ENCODE measurements at places on chromosomes 4 and X. TPM values are rescaled to one million over a fixed set of nuclear protein-coding genes. Genes with fewer than 3 reads are reported as not detected.

MBTPS2 gene
- 5.9 TPM for total RNA-seq

MOB1B gene
- total RNA-seq: 8.3 TPM

DOK7 gene
- total RNA-seq: 0.51 TPM

UGT2B7 gene
- total RNA-seq: 21.3 TPM

MTTP gene
- total RNA-seq: under 0.01 TPM

PFKFB1 gene
- total RNA-seq: not detected

C4orf51 gene
- not detected for total RNA-seq

HTN1 gene
- not detected for total RNA-seq

EMD gene
- total RNA-seq: 63.0 TPM

GYPA gene
- total RNA-seq: not detected

SPON2 gene
- 1.4 TPM for total RNA-seq

IL3RA gene
- not detected for total RNA-seq

CXCL3 gene
- 4.8 TPM for total RNA-seq

FATE1 gene
- not detected for total RNA-seq

RHOXF2 gene
- total RNA-seq: not detected

PITX2 gene
- total RNA-seq: 1.0 TPM

PAGE5 gene
- total RNA-seq: not detected

AFAP1 gene
- total RNA-seq: 24.3 TPM

TMSB15A gene
- total RNA-seq: 26.6 TPM

ZXDA gene
- total RNA-seq: 1.6 TPM

AMTN gene
- total RNA-seq: not detected

ZNF330 gene
- 33.3 TPM for total RNA-seq

EDA2R gene
- 3.9 TPM for total RNA-seq

ITM2A gene
- 6.3 TPM for total RNA-seq

MAGEA9B gene
- not detected for total RNA-seq

MAP3K15 gene
- 1.7 TPM for total RNA-seq

PDE6B gene
- 4.1 TPM for total RNA-seq

BMP3 gene
- total RNA-seq: not detected

SOWAHD gene
- total RNA-seq: not detected

MTNR1A gene
- 0.36 TPM for total RNA-seq

ART3 gene
- not detected for total RNA-seq

NUP54 gene
- 56.6 TPM for total RNA-seq

TLR10 gene
- not detected for total RNA-seq

CA5B gene
- total RNA-seq: 2.4 TPM

SPANXC gene
- total RNA-seq: not detected

GPR143 gene
- 16.6 TPM for total RNA-seq

RRH gene
- not detected for total RNA-seq

AIMP1 gene
- total RNA-seq: 34.2 TPM

HPGD gene
- 3.8 TPM for total RNA-seq

DTHD1 gene
- not detected for total RNA-seq

NPNT gene
- total RNA-seq: 15.4 TPM

TEX13C gene
- total RNA-seq: not detected

TKTL1 gene
- total RNA-seq: not detected

PRRG3 gene
- total RNA-seq: not detected

IL1RAPL1 gene
- total RNA-seq: not detected

UGT2A1 gene
- not detected for total RNA-seq

SASH3 gene
- not detected for total RNA-seq

DAPP1 gene
- 18.3 TPM for total RNA-seq

MUC7 gene
- total RNA-seq: not detected

MSL3 gene
- total RNA-seq: 30.6 TPM

NCAPG gene
- total RNA-seq: 66.9 TPM

PARM1 gene
- total RNA-seq: 0.87 TPM

ATXN3L gene
- not detected for total RNA-seq

AFP gene
- 0.22 TPM for total RNA-seq

MAGEC2 gene
- not detected for total RNA-seq

KLB gene
- not detected for total RNA-seq

SPANXN4 gene
- total RNA-seq: not detected

REELD1 gene
- not detected for total RNA-seq

TMEM271 gene
- total RNA-seq: not detected

EDNRA gene
- total RNA-seq: 3.9 TPM
